Stimulated activated CD4-positive, alpha-beta T cell treated with anti-CD3 and anti-CD28 coated beads, Interleukin-1b, Interleukin-23, amount 100 ng/mL, for 1 hour (primary cell): ENCODE measurements at places on chromosomes 5 and 9.

DNA sequence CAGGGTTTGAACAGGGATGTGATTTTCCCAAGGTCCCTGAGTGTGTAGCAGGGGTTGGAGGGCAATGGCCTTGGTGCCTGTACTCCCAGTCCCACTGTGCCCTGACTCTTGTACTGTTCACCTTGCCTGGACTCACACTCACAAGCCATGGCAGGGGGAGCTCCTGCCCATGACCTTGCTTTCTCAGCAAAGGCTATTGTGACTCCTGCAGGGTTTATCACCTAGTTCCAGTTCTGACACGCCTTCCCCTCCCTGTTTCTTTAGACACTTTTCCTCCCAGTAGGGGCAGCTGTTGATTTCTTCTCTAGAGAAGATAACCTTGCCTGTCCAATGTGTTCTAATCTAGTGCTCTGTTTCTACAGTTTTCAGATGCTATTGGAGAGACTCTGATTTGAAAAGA is 139.5 kb downstream of the FSTL4 start:
- DNase-seq: no peak

GRCh38 chr9:126919193-126919592 is 4.6 kb downstream of the RALGPS1 start:
- DNase-seq: no peak

DNA sequence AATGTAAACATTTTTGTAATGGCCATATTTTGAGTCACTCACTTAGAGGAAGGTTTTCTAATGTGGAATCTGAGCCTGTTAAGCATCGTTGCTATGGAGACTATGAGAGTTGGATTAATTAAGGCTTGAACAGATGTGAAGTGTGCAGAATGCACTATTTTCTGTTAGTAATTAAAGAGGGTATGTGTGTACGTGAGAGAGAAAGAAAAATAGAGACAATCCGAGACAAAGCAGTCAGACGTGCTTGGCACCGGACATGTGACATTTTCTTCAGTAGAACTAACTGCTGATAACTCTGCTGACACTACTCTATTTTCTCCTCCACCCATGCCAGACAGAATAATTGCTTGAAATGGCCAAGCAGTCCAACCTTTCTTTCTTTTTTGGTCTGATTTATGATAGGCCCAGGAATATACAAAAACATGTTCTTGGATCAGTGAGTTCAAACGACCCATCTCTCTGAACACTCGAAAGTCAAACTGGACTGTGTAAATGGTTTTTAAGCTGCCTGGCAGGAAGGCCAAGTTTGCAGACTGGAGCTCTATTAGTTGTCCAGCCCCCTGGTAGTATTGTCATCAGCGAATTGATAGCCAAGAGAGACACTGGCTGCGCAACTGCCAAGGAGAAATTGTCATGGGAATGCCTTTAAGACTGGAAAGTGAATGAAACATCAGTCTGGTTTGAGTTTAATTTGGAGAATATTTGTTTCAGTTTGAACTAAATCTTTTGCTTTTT is 322.1 kb downstream of the ARHGEF28 start:
- DNase-seq: no peak

DNA sequence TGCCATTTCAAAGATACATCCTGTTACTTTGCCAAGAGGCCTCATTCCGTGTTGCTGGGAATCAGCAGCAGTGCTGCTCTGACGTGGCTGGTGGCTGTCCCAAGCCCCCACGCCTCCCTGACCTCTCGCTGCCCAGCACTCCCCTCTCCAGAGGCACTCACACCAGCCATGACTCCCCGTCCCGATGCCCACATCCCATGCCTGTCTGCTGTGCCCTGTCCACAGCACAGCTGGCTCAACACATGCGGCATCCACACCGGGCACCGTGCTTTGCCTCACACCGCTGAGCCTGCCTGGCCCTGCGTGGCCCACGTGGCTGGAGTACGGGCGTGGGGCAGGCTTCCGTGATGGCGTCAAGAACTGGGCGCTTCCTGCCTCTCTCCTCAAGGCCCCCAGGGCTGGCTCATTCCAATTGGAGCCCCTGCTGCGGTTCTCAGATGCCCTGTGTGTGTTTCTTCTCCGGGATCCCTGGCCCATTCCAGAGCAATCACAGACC is 7.8 kb upstream of the LCN1 start:
- no peak for DNase-seq

DNA sequence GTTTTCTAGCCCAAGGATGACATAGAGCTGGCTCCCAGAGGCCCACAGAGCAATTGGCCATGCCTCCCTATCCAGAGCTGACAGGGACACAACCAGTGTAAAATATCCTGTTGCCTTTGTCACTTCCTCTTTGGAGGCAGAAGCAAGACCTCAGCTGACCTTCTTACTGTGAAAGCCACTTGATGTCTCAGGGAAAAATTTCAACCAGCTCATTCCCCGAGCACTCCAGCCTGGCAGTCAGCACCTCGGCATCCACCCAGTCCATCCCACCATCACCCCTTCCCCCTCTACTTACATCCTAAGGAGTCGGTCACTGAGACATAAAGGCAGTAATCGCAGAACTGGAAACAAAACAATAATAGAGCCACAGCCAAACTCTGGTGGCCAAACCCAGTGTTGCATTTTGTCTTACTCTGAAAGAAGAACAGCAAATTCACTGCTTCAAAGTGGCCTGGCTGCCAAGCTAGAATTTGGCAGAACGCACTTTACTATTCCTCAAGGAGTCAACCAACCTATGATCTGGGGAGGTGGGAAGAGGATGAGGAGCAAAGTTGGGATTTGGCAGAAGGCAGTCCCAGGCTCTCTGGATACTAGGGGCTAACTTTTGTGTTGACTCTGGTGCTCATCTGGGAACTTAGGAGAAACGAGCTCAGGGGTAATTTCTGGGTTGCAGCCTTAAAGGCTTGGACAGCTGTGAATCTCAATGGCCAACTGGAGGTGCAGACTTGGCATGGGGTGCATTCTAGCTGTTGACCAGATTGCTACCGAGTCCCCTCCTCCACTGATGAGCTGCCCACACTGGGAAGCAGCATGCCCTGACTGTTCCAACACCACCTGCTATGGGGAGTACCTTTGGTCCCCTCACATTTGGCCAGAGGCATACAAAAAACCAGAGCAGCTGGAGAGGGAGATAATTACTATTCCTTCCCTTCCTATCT is 13.6 kb downstream of the NIPAL4 start:
- no peak for DNase-seq

DNA sequence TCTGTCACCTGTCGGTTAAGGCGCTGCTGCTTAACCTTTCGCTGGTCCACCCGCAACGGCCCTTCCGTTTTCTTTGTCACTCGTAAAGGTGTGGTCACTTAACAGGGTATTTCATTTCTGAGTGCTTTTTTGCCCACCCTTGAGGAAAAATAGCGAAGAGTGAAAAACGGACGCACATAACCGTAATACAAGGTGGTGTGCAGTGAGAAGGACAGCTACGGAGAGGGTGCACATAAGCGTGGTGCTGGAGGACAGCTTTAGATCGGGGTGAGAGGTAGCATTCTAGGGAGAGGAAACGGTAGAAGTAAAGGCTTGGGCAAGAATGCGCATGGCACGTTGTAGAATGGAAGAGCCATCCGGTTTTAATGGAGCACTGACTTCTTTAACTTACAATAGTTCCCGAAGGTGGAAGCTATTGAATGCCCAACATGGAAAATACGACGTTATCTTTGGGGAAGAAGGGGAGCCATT is 761 bp downstream of the CCT5 start:
- DNase-seq: no peak

GRCh38 chr5:55407059-55407684 is 99.4 kb downstream of the MTREX start:
- no peak for DNase-seq

DNA sequence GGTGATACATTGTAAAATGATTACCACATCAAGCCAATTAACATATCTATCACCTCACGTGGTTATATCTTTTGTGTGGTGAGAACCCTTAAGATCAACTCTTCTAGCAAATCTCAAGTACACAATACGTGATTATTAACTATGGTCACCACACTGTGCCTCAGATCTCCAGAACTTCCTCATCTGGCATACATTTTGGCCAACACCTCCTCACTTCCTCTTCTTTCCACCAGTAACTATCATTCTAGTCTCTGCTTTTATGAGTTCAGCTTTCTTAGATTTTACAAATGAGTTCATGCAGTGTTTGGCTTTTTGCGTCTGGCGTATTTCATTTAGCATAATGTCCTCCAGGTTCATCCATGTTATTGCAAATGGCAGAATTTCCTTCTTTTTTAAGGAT is 35.8 kb downstream of the PRKACG start:
- DNase-seq: no peak

DNA sequence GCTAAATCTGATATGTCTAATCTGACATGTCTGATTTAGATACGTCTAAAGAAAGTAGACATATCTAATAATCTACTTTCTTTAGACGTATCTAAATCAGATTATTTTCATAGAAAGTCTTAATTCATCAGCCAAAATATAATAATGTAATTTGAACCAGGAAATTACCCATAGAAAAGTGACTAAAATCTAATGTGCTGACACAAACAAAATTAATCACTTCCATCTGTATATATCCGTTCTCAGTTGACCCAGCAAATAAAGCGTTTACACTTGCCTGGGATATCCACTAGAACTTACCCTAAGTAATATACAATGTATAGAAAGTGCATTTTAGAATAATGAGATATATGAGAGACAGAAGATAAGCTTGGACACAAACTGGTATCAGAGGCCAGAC is 56.7 kb downstream of the TTLL11 start:
- DNase-seq: no peak

- no peak for DNase-seq
Observed at GRCh38 chr5:142841511-142842265, 71.5 kb downstream of the ARHGAP26 start.

DNA sequence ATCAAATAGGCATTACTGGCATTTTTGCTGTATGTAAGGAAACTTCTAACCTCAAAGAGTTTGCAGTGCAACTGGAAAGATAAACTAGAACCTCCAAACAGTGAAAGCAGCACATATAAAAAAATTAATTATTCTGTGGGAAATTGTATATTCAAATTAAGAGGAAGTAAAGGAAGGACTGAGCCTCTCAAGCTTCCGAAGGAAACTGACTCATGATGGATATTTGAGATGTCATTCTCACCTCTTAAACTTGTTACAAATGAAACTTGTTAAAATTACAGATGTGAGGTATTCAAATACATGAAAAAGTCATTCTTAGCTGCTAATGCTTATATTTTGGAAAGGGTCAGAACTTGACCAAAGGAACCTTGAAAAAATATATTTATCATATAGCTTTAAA is 538.7 kb downstream of the PDE4D start:
- no peak for DNase-seq

- no peak for DNase-seq
Observed at GRCh38 chr5:75512383-75513074, 838 bp downstream of the POLK start.

DNA sequence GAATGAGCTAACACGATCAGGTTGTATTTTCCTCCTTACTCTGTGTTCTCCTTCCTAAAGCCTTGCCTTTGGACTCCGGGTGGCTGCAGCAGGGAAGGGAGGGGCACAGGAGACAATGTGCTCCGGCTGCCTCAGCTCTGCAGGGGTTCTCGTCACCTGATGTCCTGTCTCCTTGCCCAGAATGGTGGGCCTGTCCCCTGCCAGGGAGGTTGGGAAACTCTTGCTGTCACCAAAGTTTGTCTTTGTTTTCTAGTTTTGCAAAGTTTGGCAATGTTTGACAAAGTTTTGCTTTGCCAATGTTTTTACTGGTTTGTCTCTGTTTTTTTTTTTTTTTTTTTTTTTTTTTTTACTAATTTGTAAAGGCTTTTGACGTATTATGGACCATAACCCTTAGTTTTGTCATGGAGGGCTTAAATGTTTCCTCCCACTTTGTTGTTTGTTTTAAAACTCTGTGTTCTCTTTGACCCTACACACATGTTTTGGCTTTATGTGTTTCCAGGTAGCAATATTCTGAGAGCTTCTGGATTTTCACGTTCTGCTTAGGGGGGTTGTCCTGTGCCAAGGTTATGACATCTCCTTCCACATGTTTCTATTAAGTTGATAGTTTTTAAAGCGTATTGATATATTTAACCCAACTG is 49.3 kb downstream of the GADD45G start:
- DNase-seq: no peak

GRCh38 chr9:6334305-6334704 is 6.1 kb downstream of the TPD52L3 start:
- DNase-seq: no peak

DNA sequence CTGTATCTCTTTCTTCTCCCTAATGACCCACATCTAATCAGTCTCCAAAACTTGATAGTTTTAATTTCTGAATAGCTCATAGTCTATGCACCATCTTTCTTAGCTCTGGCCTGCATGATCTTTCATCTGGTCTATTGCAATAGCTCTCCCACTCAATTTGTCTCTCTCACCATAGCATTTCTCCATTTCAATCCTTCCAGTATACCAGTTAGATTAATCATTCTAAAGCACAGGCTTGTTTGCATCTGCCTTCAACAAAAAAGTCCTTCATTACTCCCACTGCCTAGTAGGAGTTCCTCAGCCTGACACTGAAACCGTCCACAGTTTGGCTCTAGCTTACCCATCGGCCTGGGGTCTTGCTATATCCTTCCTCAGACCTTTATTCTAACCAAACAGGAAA is 344.9 kb downstream of the ENC1 start:
- no peak for DNase-seq

DNA sequence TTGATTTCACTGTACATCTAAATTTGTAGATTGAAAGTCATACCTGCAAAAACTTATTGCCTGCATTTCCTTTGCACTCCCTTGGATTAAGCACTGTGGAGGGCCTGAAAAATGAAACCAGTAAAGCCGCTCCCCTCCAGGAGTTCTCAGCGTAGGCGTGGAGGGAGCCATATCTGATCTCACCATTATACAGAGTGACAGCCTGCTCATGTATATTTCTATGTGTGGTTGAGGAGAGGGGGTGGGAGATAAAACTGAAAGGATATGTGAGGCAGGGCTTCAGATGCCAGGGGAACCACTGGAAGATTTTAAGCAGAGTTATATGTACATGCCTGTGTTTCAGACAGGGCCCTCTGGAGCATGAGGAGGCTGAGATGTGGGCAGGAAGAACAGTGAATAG is 303.0 kb downstream of the MSX2 start:
- DNase-seq: no peak

GRCh38 chr9:4666042-4666699 is at the start of gene SPATA6L:
SPATA6L (minus strand) TSS chr9:4666480; CDS start chr9:4666250, 230 bp downstream.
- no peak for DNase-seq

- DNase-seq: no peak
Observed at GRCh38 chr5:67341478-67341877, 144.9 kb upstream of the CD180 start.
